Stimulated activated CD4-positive, alpha-beta T cell treated with anti-CD3 and anti-CD28 coated beads, Interleukin-1b, Interleukin-23, amount 100 ng/mL, for 1 hour (primary cell): ENCODE measurements at places on chromosomes 7 and 10.

- DNase-seq = no peak
These were observed 212.2 kb downstream of the CELF2 start for GRCh38 chr10:11229893-11230292.

GRCh38 chr7:39650676-39651075 lies 27.3 kb downstream of the RALA start:
- no peak for DNase-seq

GRCh38 chr7:105345725-105346124 lies 43.0 kb downstream of the SRPK2 start:
- DNase-seq = no peak

- no peak for DNase-seq
These were observed 164.6 kb downstream of the NEURL1 start for GRCh38 chr10:103658049-103658577.

GRCh38 chr10:15046626-15047025 lies 2.9 kb downstream of the OLAH start:
- DNase-seq = no peak

DNA sequence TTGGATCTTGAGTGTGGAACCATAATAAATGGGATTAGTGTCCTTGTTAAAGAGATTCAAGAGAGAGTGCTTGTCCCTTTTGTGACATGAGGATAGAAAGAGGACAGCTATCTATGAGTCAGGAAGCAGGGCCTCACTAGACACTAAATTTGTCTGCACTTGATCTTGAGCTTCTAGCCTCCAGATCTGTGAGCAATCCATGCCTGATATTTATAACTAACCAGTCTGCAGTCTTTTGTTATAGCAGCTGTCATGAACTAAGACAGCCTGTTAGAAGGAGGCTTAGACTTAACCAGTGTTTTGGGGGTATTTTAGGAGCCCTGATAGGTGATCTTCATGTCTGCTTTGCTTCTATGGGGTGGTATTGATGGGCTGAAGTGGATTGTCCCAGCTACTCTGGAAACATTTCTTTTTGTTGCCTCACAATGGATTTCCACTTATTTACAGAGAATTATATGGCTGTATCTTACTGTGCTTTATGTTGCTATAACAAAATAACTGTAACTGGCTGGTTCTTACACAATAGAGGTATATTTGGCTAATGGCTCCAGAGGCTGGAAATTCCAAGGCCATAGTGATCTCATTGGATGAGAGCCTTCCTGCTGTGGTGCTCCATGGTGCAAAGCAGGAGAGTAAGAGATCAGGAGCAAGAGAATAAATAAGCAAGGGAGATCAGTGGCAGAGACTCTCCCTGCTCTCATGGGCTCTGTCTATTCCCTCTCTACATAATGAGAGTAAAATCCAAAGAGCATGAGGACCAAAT lies 23.4 kb upstream of the AKR1C3 start:
- DNase-seq = no peak

DNA sequence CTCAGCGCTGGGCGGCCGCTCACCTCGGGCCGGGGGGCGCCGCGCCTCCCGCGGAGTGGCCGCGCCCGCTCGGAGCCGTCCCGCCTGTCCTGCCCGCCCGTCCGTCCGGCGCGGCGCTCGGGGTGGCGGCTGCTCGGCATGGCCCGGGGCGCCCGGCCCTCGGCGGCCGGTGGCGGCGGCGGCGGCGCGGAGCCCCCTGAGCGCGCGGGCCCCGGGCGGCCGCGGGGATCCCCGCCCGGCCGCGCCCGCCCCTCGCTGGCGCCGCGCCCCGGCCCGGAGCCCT lies 338 bp downstream of the SDK1 start:
- no peak for DNase-seq

- DNase-seq = no peak
These were observed 599.0 kb downstream of the SORCS1 start for GRCh38 chr10:106565546-106565945.

GRCh38 chr10:116487522-116488430 lies 58.0 kb upstream of the PNLIP start:
- DNase-seq = no peak

- DNase-seq = no peak
These were observed 5.8 kb downstream of the CDK6 start for GRCh38 chr7:92830532-92831110.

- no peak for DNase-seq
These were observed 9.0 kb downstream of the TACR2 start for GRCh38 chr10:69407621-69408301.

DNA sequence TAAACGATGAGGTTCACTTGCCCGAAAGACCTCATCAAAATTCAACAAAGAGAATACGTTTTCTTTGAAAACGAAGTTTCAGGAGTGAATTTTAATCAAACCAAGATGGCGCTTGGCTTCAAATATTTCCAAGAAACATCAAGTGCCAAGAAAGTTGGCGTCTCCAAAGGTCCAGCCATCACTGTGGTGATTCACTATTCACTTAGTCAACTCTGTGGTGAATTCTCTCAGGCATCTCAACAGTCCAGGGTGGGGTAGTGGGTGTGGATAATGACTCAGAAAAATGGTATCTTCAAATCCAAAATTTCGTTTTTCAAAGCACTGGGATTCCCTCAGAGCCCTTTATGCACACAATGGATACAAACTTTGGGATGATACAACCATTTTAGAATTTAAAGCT lies 133.1 kb downstream of the SVIL start:
- DNase-seq = no peak

GRCh38 chr10:94002156-94002555 lies 8.4 kb downstream of the PLCE1 start:
- DNase-seq = no peak

- no peak for DNase-seq
These were observed 1.4 kb downstream of the VOPP1 start for GRCh38 chr7:55570939-55571338.

GRCh38 chr7:127652333-127653248 lies 597 bp downstream of the SND1 start:
- no peak for DNase-seq

DNA sequence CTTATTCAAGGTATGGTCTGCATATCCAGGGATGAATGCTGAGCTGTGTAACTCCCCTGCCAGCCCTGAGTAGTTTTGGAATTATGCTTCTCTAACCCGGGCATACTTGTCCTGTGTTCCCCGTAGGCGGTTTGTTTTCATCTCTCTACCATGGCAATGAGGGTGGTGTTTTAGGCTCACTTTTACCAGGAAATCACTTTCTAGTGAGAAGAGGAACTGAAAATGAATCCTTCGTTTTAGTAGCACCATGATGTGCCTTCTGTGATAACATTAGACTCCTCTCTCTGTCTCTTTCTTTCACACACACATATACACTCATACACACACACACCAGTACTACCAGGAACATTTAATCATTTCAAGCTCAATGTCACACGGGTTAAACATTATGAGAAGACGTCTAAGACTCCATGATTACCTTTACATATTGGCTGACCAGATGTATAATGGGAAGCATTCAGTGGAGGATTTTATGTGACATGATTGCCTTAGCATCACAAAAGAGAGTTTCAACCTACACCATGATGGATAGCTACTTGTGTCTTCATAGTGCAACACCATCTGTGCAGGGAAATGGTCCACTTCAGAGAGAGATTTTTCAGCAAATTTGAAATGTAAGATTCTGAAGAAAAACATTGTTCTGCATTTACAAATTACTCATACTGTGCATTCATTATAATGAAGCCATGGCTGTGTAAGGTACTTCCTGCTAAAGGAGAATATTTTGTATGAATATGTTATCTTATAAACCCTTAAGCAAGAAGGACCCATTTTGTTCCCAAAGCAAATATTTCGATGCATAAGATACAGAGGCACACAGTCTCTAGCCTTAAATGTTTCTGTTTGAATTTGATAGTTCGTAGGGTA lies 31.0 kb upstream of the PFKP start:
- no peak for DNase-seq

DNA sequence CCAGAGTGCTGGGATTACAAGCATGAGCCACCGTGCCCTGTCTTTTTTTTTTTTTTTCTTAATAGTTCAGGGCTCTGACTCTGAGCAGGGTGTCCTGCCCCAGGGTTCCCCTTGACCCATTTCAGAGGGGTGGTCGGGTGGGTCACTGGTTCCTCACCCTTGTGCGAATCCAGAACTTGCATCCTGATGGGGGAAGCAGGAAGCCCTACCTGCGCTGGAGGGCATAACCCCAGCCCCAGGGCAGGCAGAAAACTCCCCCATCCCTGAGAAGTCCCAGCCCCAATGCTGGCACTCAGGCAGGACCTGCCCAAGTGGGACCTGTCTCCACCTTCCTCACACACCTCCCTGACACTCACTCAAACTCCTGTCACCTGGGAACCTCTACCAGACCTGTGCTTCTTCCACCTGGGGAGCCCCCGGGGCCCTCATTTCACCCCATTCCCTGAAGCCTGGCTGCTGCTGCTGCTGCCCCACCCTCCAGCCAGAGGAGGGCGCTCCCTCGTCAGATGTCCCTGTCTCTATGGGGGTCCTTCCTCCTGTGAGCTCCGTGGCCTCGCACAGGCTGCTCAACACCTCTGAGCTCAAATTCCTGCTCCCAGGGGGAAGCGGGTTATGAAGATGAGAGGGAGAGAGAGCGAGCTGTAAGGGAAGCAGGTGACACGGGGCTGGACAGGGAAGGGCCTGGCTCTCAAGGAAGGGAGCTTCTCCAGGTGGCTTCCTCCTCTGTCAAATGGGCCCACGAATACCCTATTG lies 15.1 kb upstream of the ZNF273 start:
- no peak for DNase-seq

DNA sequence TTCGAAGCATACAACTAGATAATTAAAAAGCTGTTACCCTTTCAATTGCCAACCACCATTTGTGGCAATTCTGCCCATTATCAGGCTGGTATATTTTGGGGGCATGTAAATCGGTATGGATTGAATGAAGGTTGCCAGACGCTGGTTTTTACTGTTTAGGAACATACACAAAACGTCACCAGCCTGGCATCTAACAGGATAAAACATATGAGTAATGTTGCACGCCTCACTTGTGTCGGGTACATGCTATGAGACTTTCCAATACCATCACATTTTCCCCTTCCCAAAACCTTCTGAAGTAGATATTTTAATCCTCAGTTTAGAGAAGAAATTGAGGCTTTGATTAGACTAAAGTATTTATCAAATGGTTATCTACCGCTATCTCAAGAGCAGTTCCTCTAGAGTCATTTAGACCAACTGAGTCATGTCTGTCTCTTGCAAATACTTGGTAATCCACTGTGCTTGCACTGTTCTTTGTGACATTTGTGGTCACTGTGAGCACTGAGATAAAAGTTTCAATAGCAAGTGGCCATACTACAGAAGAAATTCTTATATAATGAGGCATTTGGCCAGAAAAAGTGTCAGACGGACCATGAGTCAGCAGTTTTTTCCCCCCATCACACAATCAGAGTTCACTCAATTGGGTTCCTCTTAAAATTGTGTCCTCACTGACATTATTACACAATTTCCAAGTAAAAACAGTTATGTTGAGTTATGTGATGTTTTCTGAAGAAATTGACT lies 498.7 kb downstream of the NXPH1 start:
- no peak for DNase-seq

DNA sequence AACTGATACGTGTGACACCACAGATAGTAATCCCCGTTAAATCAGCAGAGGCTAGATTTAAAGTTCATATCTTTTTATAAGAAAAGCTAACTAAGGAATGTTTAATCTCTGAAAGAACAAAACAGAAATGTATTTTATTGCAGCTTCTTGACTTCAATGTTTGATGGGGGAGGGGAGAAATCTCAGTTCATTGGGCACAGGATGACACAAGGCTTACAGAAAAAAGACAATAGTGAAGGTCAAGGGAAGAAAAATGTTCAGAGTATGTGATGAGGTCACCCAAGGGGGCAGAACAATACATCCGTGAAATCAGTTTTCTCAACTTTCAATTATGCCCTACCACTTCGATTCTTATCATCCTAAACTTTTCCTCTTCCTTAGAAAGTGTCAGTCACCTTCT lies 102.9 kb downstream of the ELAPOR2 start:
- no peak for DNase-seq

DNA sequence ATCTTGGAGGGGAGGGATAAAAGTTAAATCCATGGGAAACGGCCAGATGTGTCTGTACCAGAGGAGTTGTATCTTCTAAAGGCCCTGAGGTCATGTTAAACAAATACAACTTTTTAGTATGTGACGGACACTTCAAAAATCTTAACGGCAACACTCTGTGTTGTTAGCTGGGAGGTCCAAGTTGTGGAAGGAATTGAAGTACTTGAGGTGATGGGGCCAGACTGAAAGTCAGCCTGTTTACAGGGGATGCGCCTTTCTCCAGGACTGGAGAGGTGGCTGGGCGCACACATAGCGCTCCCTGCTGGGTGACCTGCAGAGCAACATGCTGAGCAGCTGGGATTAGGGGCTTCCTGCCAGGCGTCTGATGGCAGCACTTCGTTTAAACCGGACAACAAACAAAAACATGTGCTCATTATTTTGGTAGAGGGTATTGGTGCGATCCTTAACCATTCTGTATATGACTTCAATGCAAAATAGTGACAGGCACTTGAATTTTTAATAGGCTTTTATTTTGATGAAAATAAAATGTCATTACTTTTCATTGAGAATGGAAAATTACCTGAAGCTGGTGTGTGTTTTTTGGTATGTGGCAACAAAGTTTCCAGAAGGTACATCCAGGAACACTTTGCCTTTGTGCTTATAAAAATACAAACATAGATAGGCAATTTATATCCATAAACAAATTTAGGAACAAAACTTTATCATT lies 198.2 kb downstream of the MLLT10 start:
- no peak for DNase-seq

- no peak for DNase-seq
These were observed 9.4 kb downstream of the LIMK1 start for GRCh38 chr7:74092964-74093471.

- DNase-seq = no peak
These were observed 82.5 kb downstream of the EGFR start for GRCh38 chr7:55101359-55101758.

DNA sequence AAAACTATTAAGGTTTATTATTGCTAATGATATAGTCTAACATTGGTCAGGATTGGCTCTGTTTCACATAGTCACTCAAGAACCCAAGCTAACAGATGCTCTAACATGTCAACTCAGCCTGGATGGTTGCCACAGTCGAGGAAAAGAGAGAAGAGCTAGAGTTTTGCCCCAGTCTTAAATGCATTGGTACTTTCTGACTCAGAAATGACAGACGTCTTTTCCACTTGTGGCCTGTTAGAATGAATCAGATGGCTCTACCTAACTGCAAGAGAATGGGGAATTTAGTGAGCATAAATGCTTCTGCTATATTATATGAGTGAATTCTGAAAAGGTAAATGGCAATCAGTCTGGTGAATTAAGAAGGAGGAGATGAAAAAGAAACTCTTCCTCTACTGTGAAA lies 13.9 kb downstream of the HECTD2 start:
- DNase-seq = no peak

DNA sequence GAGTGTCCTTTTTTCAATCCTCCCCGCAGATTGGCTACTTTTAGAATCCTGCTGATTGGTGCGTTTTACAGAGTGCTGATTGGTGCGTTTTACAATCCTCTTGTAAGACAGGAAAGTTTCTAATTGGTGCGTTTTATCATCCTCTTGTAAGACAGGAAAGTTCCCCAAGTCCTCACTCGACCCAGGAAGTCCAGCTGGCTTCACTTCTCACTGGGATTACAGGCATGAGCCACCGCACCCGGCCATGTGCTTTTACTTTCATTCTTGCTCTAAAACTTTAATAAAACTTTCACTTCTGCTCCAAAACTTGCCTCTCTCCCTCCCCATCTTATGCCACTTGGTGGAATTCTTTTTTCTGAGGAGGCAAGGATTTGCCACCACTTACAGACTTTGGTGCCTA lies 17.0 kb upstream of the WAPL start:
- no peak for DNase-seq
